Esophagus mucosa (tissue), 1 donor: ENCODE measurements at places on chromosomes 2 and 18. TPM values are rescaled to one million over a fixed set of nuclear protein-coding genes. Genes with fewer than 3 reads are reported as not detected.

Gene BMP10
- total RNA-seq, result not detected

Gene RDH14
- total RNA-seq, result 11.2 TPM

Gene GPC1
- total RNA-seq, result 101 TPM

Gene GKN2
- not detected for total RNA-seq

Gene HOXD11
- total RNA-seq, result not detected

Gene RGPD5
- 16.1 TPM for total RNA-seq

Gene NEU2
- total RNA-seq, result not detected

Gene LBX2
- total RNA-seq, result 0.32 TPM

Gene HOXD12
- not detected for total RNA-seq

Gene CFAP65
- not detected for total RNA-seq

Gene ID2
- total RNA-seq, result 3.8 TPM

Gene RGPD6
- 1.9 TPM for total RNA-seq

Gene NGEF
- 6.1 TPM for total RNA-seq

Gene CNTNAP5
- not detected for total RNA-seq
